ENCODE measurements at places on chromosomes 4 and X.
A peak's percentile ranks its signal among the peaks of the same experiment; 100 is the strongest.

GRCh38 chrX:103376979-103377324 is 614 bp downstream of the BEX3 start:
- no peak for DNase-seq

- no peak for DNase-seq
These were observed 101.7 kb downstream of the GATB start for GRCh38 chr4:151658959-151659600.

DNA sequence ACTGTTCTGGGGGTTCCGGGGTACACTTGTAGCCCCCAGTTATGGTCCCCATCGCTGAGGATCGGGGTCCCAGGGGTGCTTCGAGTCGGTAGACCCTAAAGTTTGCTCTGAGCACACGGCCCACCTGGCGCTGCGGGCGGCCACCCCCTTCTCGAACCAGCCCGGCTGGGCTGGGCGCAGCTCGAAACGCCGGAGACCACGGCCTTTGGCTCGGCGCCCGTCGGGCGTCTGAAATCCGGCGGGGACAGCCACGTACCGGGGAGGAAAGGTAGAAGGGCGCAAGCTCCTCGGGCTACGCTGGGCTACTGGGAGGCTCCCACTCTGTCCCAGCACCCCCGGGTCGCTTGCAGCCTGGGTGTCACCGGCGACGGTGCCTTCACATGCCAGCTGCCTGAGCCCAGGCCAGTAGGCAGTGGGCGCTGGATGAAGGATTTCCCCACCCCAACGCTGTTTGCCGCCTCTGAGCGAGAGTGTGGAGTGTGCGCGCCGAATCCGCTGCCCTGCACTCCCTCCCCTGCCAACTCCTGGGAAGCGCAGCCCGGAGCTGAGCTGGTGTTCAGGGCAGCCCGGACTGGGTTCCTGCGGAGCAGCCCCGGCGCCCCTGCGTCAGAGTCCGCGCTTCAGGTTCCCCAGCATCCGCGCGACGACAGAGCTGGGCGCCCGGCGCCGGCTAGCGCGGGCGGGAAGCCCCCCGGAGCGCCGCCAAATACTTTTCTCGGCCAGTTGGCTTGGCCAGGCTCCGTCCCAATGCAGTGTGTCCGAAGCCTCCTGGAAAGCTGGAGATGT is 637 bp downstream of the MAMLD1 start:
- no peak for DNase-seq

- no peak for DNase-seq
These were observed 165.0 kb upstream of the GABRA2 start for GRCh38 chr4:46554760-46555465.

DNA sequence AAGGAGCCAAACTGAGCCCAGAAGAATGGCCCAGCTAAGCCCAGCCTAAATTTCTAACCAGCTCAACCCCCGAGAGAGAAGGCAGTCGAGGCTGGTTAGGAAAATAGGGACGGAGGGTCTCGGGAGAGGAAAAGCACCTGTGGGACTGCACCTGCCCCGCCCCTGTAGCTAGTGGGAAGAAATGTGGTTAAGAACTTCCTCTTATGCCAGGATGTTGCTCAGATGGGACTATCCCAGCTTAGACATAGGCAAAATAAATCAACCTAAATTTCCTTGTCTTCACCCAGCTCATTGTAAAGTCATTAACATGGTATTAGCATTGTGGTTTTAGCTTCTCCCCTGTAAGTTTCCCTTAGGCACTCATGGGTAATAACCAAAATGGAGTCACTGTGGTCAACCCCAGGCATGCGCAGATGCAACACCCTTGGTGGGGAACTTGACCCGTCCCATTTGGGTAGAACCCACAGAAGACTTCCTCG is 86.8 kb downstream of the ZNF718 start:
- no peak for DNase-seq

DNA sequence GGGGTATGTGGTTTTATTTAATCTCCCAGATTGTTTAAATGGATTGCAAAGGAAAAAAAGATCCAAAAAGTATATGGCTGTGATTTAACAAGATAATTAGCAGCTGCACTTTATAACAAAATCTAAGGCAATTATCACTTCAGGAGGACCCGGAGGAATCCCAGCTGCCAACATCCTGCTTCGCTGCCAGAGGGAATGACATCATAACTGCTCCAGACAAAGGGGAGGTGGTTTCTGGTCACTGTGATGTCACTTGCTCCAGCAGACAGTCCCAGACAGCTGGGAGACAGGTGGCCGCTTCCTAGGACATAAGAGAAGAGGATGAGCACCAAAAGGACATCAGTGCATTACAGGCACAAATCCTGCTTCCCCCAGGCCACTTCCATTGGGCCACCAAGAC is 371.0 kb downstream of the BCOR start:
- peak; percentile 38 for DNase-seq

GRCh38 chrX:121216641-121217374 is 169.4 kb downstream of the GLUD2 start:
- DNase-seq, result no peak

DNA sequence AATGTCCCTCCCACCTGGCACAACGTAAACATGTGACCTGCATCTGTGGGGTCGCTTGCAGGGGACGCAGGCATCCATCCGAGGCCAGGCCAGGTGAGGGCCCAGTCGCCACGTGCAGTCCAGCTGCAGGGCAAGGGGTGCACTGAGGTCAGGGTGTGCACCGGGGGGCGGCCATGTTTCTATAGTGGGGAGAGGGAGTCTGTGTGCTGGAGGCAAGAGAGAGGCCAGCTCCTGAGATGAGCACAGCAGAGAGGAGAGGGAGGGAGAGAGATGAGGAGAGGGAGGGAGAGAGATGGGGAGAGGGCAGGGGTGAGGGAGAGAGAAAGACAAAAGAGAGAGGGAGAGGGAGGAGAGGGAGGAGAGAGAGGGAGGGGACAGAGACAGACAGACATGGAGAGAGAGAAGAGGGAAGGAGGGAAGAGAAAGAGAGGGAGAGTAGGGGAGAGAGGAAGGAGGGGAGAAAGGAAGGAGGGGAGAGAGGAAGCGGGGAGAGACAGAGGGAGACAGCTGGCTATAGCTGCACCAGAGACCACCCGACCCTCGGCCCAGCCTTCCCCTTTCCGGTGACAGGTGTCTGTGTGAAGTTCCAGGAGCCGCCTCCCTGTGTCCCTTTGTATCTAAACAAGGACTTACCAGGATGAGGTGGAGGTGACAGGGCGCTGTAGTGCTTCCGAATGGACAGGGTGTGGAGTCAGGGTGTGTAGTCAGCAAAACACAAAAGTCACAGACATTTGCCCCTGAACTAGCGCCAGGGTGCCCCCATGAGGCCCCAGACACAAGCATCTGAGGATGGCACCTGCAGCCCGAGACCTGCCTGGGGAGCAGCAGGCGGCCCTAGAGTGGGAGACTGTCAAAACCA is 68.7 kb downstream of the ADRA2C start:
- no peak for DNase-seq

- DNase-seq, result no peak
These were observed 62.3 kb downstream of the STAG2 start for GRCh38 chrX:124023838-124024238.

GRCh38 chr4:121200795-121201472 is 36.8 kb upstream of the TNIP3 start:
- no peak for DNase-seq

DNA sequence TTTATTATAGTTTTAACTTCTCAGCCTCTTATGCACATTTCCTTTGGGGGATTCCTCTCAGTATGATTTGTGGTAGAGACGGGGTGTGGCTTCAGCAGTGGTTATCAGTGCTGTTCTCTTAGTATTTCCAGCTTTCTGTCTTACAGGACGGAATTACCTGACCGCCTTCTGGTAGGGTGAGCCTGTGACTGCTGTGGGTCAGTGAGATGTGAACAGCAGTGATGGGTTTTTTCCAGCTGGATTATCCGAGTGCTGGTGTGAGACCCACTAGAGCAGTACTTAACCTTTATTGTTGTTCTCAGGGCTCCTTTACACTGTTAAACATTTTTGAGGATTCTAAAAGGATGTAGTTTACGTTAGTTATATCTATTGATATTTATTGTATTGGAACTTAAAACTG is 135.2 kb downstream of the SLIT2 start:
- DNase-seq, result no peak

- DNase-seq, result no peak
These were observed 65.4 kb downstream of the HTRA3 start for GRCh38 chr4:8334786-8335460.

GRCh38 chrX:119004920-119005524 is 30.6 kb downstream of the LONRF3 start:
- DNase-seq, result peak; percentile 54

DNA sequence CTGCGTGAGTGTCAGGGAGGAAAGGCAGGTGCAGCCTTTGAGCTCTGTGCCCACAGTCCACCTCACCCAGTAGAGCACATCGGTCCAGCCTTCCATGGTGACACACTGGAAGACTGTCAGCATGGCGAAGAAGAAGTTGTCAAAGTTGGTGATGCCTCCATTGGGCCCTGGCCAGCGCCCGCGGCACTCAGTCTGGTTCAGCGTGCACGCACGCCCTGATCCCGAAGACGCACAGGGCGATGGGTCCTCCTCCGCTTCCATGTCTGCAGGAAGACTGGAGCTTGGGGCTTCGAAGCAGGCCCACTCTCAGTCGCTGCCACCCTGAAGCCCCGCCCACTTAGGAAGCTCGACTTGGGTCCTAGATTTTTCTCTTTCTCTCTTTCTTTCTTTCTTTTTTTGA is 5.0 kb downstream of the CACNA1F start:
- DNase-seq, result no peak

GRCh38 chrX:97065973-97066372 is 182.3 kb downstream of the RPA4 start:
- no peak for DNase-seq
